ENCODE measurements at places on chromosomes 11 and 22. TPM values are rescaled to one million over a fixed set of nuclear protein-coding genes. Genes with fewer than 3 reads are reported as not detected.

DNA sequence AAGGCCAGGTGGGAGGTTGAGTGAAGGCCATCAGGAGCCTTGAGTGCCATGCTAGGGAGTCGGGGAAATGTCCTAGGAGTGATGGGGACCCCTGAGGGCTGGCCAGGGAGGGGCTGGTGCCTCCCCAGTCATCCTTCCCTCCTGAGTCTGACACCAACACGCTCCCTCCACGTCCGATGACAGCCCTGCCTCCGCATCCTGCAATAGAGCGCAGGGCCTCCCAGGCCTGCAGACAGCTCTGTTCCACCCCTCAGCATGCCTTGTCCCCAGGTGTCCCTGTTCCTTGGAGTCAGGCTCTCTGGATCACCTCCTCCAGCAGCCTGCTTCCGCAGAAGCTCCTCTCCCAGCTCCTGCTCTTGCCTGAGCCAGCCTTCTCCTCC lies 3.1 kb downstream of the RAC2 start:
- DNase-seq = no peak

DNA sequence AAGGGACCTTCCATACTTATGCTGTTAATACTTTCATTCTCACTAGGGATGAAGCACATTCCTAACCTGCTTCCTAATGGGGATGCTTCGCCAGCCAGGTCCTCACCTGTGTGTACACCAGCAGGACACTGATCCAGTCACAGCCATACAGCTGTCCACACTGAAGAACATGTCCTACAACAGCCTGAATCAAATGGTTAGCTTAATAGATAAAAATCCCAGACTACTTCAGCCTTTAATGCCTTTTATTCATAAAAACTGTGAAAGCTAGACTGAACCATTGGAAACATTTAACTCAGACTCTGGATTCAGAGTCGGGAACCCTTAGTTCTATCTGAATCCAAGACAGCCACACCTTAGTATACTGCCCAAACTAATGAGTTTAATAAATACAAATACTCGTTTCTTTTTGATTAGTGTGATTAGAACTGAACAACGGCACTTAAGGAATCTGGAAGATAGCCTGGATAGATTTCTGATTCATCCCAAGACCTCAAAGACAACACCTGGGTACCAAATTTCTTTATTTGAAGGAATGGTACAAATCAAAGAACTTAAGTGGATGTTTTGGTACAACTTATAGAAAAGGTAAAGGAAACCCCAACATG lies 3.3 kb downstream of the FTH1 start:
- no peak for DNase-seq

- peak; percentile 20 for DNase-seq
These were observed at the start of gene JHY for GRCh38 chr11:122882189-122882856. TSS of gene JHY (plus strand) at chr11:122882759. CDS start at chr11:122885850, 3,091 bp downstream.

- DNase-seq = no peak
These were observed 16.6 kb upstream of the SPTBN2 start for GRCh38 chr11:66745356-66746235.

DNA sequence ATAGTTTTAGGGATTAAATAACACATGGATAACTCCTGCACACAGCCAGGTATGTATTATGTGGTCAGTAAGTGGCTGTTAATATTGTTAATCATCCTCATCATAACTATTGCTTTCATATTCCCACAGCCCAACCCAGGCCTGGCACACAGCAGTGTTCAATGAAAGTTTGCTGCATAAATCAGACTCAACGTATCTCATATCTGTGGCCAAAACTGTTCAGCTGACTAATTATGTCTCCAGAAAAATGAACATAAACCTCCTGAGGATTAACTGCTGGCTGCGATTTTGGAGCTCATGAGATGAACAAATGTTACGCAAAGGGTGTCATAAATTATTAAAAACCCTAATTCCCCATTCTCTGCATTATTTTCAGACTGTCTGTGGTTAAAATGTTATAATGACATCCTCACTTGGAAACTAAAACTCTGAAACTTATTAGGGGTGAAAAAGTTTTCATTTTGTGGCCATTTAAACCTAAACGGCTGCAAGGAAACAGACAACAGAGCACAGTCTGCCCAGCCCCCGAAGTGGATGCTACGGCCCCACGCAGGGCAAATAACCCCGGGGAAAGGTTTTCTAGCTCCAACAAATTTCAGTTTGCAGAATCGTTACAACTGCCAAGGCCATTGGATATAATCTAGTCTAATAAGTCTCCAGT lies 17.3 kb downstream of the ABCC8 start:
- DNase-seq = no peak

GRCh38 chr11:113256431-113257202 lies 57.8 kb upstream of the TTC12 start:
- no peak for DNase-seq

DNA sequence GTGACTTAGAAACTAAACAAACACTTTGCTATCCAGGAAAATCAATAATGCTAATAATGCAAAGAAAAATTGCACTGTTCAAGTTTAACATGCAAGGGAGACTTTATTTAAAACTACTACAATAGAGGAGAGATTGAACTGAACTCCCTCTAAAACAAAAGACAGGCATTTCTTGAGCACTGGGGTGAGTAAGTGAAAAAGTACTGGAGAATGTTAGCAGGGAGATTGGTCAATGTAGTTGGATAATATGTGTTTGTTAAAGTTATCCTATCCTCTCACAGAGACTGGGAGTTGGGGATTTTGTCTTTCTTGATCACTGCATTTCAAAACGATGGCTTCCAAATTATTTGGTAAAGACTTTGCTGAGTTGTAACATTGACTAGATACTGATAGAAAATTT lies 77.6 kb downstream of the LUZP2 start:
- DNase-seq = no peak

HBG1 gene
- 2.1 TPM for total RNA-seq

MOV10L1 gene
- total RNA-seq = 2.9 TPM

MYO18B gene
- total RNA-seq = not detected
